NCI-H187 (cell line): ENCODE measurements at places on chromosomes 13 and 19.
A peak's percentile ranks its signal among the peaks of the same experiment; 100 is the strongest.

DNA sequence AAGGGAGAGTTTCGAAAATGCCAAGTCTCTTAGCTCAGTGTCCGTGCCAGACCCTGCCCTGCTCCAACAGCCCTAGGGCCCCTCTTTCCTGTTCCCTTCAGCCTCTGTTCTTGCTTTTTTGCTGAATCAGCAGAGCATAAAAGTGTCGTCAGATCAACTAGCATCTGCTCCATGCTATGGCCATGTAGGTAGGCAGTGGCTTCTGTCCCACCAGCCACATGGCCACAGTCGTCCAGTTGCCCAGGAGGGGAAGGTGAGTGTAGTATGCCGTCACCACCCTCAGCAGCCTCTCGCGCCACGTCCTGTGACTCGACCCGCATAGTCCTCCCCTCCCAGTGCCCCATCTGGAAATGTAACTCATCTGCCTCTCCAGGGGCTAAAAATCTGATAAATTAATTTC, 50.9 kb upstream of the ATP11A start:
- no peak for DNase-seq

GRCh38 chr19:4867534-4868285, at the start of gene PLIN3:
Gene PLIN3 (minus strand): TSS chr19:4867667. CDS start chr19:4861394, 6,273 bp downstream.
- DNase-seq: no peak

- DNase-seq: no peak
Measured at GRCh38 chr13:43611281-43612273, 175.2 kb downstream of the ENOX1 start.

DNA sequence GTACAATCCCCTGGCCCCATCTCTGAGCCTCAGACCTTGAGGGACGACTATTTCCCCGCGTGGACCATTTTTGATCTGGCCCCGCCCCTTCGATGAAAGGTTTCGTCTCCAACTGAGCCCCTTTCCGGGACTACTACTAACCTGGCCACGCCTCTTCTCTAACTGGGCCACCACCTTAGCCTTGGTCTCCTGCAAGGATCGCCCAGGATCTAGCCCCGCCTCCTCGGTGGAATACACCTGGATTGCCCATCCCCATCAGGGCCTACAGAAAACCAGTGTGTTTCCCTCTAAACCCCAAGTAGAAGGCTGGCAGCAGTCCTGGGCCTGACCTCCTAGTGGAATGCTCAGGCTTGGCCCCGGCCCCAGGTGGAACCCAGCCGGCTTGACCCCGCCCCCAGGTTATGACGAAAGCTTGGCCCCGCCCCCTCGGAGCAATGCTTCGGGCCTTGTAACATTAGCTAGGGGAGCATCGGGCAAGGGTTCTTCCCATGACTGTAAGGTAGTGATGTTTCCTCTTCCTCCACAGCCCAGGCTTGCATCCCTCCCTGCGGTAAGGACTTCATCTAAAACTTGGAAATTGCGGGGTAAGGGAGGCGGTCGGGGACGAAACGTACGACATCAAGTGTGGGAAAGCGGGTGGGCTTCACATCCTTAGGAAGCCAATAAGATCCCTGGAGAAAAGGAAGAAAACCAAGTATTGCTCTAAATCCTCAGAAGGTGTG, 9.1 kb downstream of the SPACA6 start:
- DNase-seq: no peak

DNA sequence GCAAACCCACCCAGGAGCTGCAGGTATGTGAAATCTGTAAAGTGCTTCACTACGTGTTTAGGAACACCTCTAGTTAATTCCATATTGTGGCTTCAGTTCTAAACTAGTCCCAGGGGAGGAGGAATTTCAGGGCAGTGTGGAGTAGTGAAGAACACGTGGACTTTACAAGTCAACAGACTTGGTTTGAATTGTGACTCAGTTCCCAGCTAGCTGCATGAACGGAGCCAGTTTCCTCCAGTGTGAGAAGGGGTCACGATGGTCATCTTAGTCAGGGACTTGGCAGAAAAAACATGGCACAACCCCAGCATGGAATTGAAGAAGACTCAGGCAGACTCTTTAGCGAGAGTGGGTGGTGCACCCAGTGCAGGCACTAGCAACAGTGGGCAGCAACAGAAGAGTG, 175.7 kb upstream of the UBL3 start:
- DNase-seq: no peak

GRCh38 chr19:7674010-7675005, 2.6 kb upstream of the MCEMP1 start:
- no peak for DNase-seq

DNA sequence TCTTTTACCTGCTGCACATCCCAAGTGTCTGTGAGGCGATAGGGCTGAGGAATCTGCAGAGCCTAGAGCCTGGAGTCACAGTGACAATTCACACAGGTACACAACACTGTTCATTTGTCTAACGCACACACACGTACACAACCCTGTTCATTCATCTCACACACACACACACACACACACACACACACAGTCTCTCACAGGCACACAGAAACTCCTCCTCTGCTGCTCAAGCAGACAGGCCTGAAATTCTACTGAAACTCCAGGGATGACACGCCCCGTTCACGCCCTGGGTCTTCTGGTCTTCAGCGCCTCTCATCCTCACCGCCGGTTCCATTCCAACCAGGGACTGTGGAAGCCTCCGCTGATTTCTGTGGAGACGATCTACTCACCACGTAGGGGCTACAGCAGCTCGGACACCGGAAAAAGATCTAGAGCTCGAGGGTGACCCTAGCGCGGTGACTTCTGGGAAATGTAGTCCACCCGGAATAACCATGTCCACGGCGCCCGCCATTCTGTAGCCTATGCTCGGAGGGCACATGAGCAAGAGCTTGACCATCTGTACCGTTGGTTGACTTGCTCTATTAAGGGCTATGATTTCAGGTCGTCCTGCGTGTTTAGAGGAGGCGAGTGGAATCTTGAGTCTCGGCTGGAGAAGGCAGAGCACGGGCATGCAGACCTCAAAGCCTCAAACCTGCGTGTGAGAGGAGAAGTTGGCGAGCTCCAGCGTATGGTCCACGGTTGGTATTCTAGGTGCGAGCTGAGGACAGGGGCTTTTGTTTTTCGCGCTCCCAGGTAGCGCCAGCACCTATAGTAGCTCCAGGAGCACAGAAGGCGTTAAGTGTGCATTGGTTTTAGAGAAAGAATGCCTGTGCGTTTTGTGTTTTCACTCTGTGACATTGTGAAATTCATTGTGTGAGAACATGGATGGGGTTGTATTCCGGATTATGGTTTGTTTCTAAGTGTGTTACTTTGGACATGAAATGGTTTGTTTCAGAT, 33.4 kb downstream of the ZNF45 start:
- DNase-seq: peak; percentile 51
